Stimulated activated CD8-positive, alpha-beta memory T cell treated with anti-CD3 and anti-CD28 coated beads, Interleukin-2, amount 100 ng/mL, for 1 hour (primary cell): ENCODE measurements at places on chromosomes 7 and 10.

DNA sequence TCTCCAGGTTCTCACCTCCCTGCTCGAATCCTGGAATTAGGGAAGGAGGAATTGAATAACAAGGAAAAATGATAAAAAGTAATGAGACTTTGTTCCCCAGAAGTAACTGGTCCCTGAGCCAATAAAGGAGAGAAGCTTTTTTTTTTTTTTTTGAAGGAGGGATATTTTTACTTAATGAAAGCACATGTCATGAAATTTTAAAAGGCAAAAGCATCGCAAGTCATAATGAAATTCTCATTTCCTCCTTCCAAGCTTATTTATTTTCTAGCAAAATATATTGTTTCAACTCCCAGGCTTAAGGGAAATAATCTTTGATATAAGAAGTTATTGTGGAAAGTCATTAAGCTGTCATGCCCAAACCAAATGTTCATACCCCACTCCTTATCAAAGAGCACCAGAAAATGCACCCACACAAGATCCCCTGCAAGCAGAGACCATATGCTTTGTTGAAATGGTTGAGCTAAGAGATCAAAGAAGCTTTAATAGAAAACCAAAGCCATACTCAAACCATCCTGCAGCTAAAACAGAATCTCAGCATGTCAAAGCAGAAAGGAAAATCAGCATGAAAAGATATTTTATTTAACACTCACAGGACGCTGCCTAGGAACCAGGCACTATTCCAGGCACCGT lies 16.7 kb upstream of the ABCC2 start:
- no peak for DNase-seq

GRCh38 chr10:129005080-129005479 lies 462.0 kb upstream of the MGMT start:
- no peak for DNase-seq

- no peak for DNase-seq
Observed at GRCh38 chr7:72403458-72404076, 8.6 kb downstream of the CALN1 start.

DNA sequence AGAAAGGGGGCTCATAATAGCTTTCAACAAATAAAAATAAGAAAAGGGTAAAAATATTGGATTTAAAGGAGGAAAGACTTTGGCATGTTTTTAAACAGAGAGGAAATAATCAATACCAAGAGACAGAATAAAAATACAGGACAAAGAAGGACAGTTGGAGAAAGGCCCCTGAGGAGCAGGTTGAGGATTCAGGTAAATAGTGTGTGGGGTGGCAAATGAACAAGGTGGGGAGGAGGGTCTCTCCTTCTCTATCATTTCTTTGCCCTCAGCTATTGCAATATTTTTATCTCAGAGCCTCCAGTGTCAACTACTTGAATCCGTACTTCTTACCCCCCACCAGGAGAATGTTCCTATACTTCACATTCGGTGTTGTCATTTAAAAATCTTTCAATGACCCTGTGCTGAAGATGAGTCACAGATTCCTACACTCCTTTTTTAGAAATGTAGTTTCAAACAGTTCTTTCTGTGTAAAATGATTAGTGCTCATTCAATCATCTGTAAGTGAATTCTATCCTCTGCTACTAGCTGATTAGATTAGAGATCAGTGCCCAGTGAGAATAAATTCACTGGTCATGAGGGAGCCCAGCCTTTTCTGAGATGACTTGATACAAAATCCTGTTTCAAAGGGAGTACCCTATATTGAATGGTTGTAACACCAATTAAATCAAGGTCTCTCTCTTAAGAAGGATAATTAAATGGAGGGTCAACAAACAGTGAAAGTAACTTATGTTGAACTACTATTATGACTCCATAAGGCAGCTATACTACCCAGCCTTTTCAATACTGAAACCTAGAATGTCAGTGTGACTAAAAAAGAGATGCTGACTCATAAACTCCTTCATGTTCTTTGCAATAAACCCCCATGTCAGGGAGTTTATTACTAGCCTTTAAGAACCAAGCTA lies 50.4 kb upstream of the WNT16 start:
- no peak for DNase-seq

GRCh38 chr10:84329986-84330651 lies 1.7 kb downstream of the CCSER2 start:
- no peak for DNase-seq

GRCh38 chr7:45869426-45869825 lies 3.5 kb downstream of the CCDC201 start:
- no peak for DNase-seq

DNA sequence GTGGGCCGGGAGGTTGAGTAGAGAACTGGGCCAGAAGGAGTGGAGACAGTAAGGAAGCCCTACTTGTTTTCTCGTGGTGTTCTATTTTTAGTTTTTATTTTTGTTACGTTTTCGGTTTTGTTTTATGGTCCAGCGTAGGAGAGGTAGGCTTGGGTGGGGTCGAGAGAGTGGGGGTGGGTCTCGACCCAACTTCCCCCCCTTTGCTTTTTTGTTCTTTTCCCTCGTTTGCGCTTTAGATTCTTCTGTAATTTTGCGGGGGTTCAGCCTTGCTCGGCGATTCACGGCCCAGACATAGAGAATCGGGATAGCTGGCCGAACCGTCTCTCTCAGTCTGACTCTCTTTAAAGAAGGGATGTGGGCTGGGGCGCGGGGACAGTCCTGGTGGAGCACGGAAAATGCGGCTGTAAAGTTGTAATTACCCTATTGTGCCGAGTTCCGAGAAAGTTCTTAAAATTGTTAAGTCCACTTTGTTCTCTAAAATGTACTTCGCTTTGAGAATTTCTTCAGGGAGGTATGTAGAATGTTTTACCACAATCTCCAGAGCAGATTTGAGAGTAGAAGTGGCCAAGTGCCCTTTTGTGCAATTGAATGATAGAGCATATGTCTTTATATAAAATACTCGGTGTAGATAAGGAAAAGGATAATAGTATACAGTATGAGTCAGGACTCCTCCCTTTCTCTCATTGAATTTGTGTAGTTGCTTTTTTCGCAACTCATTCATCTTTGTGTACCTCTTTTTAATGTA lies 816 bp downstream of the DMTF1 start:
- DNase-seq = no peak

GRCh38 chr10:122234416-122234815 lies 36.7 kb upstream of the BTBD16 start:
- no peak for DNase-seq

GRCh38 chr7:32068411-32069101 lies 1.7 kb downstream of the PDE1C start:
- DNase-seq = no peak

DNA sequence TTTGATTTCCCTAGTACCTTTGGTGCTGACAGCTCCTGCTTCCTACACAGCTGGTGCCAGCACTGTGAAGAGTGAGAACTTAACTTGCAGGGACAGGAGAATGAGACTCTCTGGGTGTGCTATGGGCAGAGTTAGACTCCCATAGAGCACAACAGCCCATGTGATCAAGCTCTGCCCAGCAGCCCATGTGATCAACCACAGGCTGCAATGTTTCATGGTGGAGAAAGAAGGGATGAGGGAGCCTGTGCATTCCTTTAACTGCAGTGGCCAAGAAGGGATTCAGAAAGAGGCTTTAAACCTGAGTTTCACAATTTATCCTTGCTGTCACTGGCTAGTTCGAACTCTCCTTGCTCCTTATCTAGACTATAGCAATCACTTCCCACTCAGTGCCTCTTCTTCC lies 10.0 kb upstream of the MEST start:
- DNase-seq = no peak

- DNase-seq = no peak
Observed at GRCh38 chr10:20313665-20314064, 497.4 kb downstream of the PLXDC2 start.

DNA sequence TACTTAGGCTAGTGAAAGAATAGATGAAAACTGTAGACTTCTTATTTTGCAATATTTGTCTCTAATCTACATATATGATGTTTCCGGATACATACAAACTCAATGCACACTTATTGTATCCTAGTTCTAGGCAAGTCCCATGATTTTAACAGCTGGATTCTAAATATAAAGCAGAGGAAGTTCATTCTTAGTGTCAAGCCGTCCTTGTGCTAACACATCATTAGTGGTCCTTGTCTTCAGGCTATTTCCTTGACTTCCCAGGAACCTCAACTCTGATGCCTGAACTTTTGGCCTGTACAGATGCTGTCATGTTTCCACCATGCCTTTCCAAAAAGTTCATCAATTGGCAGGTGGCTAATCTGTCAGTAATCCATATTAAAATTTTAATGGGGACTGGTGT lies 301.9 kb upstream of the DGKB start:
- DNase-seq = no peak

DNA sequence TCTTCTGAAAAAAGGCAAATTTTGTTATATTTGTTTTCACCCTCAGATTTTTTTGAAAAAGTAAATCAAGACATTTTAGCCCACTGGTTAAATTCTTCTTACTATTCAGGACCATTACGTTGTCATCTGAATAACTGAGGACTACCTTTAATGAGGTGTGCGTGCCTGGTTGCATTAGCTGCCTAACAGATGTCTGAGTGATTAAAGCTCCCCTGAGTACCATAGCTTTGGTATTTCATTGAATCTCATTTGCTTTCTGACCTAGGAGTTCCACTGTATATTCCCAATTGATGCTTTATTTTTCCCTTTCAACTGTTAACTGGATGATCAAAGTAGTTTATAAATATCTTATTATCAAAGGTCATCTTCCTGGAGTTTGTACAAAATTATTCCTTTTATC lies 410.0 kb upstream of the SEMA3D start:
- no peak for DNase-seq

DNA sequence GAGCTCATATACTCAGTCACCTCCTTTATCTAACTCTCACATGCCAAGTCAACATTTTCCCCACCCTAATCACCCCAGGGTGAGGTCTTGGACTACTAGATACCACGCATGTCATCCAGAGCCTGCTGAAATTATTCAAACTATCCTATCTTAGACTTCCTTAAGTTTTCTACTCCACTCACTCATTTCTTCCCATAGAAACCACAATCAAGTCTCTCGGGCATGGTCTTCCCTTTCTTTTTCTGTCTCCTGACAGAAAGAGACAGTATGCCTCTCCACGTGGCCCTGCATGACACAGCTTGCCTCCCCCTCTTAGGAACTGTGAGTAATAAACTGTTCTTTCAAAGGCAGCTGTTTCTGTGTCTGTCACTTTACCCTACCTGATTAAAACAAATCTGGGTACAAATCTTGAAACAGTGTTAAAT lies 29.4 kb downstream of the TAS2R41 start:
- no peak for DNase-seq

DNA sequence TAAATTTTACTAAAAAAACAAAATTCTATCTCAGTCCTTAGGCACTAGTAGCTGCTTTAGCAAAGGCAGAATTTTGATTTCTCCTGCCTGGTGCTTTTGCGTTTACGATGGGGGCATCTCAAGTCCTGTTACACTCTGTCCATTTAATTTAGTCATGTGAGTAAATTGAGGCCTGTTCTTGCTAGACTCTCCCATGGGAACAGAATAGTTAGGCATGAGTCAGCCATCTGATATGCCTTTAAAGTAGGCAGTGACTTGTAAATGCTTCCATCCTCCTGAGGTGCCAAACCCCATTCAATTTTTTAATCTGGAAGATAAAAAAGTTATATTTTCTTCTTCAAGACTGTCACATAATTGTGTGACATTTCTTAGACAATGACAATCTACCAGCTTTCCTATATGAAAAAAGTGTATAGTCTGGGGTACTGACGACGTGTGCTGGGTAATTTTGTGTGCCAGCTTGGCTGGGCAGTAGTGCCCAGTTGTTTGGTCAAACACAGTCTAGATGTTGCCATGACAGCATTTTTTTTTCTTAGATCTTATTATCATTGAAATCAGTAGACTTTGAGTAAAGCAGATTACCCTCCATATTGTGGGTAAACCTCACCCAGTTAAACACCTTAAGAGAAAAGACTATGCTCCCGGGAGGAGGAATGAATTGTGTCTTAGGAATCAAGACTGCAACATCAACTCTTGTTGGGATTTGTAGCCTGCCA lies 603.4 kb downstream of the SORCS1 start:
- no peak for DNase-seq

DNA sequence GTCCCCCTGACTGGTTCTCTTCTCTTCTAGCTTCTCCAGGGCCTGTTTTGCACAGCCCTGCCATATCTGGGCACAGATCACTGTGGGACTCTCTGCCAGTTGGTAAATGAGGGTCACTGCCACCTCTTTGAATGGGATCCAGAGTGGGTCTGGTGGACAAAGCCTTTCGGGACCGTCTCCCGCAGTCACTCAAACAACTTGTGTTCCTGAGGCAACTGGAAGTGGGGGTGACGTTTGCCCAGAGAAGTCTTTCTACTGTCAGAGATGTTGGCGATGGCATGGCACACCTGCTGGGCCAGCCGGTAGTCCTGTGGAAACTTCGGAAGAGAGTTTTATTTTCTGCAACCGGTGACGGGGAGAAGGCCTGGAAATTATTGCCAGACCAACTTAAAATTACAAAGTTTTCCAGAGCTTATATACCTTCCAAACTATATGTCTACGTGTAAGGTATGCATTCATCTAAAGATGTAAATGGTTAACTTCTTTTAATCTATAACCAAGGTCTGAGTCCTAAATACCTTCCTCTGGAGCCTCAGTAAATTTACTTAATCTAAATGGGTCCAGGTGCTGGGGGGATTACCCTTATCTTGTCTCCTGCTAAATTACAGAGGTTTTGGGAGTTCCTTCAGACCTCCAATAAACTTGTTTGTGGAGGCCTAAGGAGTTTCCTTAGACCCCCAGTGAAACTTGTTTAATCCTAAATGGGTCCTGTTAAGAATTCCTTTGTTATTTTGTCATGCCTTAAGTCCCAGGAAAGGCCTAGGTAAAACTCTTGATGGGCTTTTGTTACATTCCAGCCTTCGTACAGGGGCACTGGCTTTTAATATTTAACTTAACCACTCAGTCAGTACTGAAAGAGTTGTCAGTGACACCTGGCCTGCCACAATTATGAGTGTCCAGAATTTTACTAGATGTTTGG lies 94.0 kb downstream of the NPSR1 start:
- no peak for DNase-seq

- no peak for DNase-seq
Observed at GRCh38 chr10:100696477-100696901, 48.9 kb upstream of the PAX2 start.

DNA sequence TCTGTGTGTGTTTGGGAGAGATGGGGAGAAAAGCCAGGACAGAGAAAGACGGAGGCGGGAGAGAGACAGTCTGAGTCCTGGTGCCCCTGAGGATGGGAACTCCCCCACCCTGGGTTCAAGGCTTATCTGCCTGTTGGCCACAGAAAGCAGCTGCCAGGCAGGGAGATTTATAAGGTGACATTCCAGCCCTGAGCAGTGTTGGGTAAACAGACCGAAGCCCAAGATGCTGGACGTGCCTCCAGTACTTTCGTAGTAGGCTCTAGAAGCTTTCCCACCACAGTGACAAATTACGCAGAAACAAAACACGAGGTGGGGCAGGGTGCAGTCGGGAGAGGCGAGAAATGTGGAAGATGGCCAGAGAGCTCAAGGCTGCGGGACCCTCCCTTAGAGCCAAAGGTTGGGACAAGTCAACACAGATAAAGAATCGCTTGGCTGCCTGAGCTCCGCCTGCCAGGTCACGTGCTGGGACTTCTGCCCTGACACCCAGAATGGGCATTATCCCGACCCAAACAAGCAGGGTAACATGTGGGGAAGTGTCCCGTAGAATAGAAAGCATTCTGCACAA lies 41.1 kb downstream of the CCDC3 start:
- no peak for DNase-seq

- DNase-seq = no peak
Observed at GRCh38 chr10:24854256-24854655, 98.2 kb downstream of the PRTFDC1 start.

- no peak for DNase-seq
Observed at GRCh38 chr10:79223091-79224048, 123.9 kb upstream of the PPIF start.
